ENCODE measurements at places on chromosomes 4 and X.

DNA sequence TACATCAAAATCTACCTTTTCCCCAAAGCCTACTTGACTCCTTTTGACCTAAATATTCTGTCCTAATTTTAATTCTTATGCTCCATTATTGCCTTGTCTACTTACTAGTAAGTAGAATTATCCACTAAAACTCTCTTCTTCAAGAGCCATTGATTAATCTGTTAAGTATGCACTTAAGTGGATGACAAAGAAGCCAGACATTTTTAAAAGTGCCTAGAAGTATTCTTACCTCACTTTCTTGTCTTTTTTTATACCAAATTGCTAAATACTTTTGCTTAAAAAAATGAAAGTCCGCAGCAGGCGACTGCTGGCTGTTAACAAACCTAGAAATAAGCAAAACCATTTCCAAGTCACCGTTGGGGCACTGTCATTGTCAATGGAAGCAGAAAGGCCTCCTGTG is 20.1 kb upstream of the FRMPD4 start:
- DNase-seq, result no peak

DNA sequence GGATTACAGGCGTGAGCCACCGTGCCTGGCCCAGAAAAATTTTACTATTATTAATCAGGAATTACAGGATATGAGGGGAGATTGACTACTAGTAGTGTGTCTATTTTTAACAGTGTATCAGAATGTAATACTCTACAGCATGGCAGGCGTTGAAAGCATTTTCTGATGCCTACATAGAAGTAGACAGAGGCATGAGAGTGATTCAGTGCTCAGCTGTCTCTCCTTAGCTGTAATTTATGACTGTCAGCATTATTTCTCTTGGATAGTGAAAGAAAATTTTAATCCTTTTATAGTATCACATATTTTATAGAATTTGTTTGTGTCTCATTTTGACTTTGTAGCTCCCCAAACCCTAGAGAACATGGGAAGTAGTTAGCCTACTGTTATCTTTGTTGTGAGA is 20.7 kb downstream of the ARHGAP24 start:
- DNase-seq, result no peak

DNA sequence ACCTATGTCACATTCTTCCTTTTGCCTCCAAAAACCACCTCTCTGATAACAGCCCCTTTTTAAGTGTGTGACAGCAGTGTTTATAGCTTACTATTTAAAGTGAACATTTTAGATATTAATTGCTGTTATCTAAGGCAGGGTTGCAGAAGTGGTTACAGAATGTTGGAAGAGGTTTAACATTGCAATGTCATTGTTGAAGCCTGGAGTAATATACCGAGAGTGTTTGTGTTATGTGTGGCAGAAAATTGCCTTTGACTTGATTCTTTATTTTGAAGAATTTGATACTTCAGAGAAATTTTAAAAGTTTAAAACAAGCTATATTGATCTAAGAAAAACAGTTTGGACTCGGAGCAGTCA is 37.1 kb downstream of the SMARCAD1 start:
- no peak for DNase-seq

- DNase-seq, result peak; percentile 19
Measured at GRCh38 chr4:56139241-56139827, 190.6 kb downstream of the CEP135 start.

GRCh38 chr4:19213388-19213787 is 1038.3 kb upstream of the SLIT2 start:
- DNase-seq, result peak; percentile 2

- no peak for DNase-seq
Measured at GRCh38 chr4:126058596-126058995, 743.8 kb downstream of the FAT4 start.

GRCh38 chr4:179521952-179522351 is 2079.7 kb upstream of the AGA start:
- no peak for DNase-seq

DNA sequence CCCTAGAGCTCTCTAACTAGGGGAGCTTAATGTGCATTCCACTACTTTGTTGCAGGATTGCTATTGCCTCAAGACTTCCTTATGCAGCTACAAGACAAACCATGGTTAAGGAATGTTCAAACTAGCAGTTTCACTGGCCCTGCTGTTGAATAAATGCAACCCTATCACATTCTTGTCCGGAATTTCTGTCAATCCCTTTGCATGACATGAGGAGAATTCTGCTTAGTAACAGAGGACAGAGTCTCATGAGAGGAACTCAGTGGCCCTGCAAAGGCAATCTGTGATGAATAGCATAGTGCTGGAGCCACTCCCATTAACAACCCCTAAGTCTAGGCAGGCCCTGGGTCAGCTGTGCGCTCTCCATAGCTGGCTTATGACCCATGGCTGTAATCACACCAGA is 30.7 kb upstream of the SGMS2 start:
- DNase-seq, result no peak

DNA sequence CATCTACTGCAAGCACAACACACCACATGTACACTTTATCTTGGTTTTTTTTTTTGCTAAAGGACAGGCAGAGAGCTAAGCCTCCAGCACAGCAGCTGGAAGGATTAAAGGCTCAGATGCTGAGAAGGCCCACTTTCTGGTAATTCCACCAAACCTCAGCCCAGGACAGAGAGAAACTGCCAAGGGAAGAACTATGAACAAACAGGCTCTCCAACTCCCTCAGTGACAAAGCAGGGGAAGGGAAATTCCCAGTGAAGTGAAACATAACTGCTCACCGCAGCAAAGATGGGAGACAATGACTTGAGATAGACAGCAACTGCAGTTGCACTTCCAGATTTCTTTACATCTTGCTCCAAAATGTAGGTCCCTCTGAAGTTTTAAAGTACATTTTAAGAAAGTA is 4.8 kb downstream of the PROM1 start:
- no peak for DNase-seq

DNA sequence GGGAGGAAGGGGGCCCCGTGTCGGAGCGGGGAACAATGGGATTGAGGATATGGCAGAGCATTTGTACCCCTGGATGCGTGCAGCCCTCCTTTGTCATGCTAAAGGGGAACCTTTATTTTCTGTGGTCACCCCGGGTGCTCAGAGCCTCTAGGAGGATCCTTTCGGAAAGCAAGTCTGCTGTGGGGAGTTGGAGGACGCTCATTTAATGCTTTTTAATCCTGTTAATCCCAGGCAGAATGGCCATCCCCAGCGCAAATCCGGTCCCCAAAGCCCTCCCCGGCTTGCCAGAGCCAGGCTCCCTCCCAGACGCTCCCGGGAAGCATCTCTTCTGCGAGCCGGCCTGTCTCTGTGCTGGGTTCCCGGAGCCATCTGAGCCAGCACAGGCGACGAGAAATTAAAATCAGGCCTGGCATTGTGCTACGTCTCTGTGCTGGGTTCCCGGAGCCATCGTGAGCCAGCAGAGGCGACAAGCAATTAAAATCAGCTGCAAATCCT is 113.2 kb upstream of the PPP2R3B start:
- no peak for DNase-seq

- no peak for DNase-seq
Measured at GRCh38 chr4:24315056-24315455, 269.3 kb downstream of the DHX15 start.

- peak; percentile 92 for DNase-seq
Measured at GRCh38 chr4:123418351-123418931, 21.8 kb downstream of the SPRY1 start.

GRCh38 chr4:42371305-42372252 is 25.7 kb upstream of the SHISA3 start:
- peak; percentile 4 for DNase-seq

GRCh38 chr4:153260553-153261300 is 56.5 kb downstream of the TRIM2 start:
- peak; percentile 72 for DNase-seq

- DNase-seq, result no peak
Measured at GRCh38 chrX:10945498-10945897, 165.6 kb upstream of the HCCS start.

Data from NCI-H69 (cell line).